NCI-H446 (cell line): ENCODE measurements at places on chromosomes 2 and 18.

GRCh38 chr2:3611589-3611988, 16.7 kb downstream of the COLEC11 start:
- no peak for DNase-seq

- no peak for DNase-seq
Observed at GRCh38 chr18:10376731-10377130, 77.7 kb upstream of the APCDD1 start.

GRCh38 chr2:97844311-97844859, 131.0 kb downstream of the ZAP70 start:
- peak; percentile 43 for DNase-seq

GRCh38 chr2:216632952-216633615, at the start of gene IGFBP2:
Gene IGFBP2 (plus strand): TSS chr2:216633420. CDS start chr2:216633524, 104 bp downstream.
- DNase-seq, result peak; percentile 48

GRCh38 chr18:47331026-47331425, 79.6 kb upstream of the SKOR2 start:
- no peak for DNase-seq

GRCh38 chr2:85854166-85854509, 34.7 kb downstream of the ST3GAL5 start:
- no peak for DNase-seq

DNA sequence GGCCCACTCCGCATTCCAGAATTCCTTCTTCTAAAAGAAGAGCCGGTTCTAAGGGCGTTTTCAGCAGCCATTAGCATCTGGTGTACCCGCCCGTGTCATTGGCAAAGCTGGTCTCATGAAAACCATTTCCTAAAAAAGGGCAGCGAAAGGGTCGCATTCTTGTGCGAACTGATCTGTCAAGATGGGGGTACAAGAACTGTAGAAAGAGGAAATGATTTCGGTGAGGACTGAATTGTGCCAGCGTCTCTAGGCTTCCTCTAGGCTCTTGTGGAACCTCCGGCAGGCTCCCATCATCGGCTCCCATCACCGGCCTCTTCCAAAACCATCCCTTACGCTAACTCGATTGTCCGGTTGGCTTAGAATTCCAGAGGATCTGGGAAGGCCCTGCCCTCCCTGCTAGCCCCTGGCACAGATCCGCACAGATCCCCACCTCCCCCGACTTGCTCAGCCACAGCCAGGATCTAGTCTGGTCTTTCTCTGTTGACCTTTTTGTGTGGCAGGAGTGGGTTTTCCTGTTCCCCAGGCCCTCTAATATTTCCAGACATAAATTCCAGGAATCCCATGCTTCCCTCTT, 1.3 kb downstream of the RAB31 start:
- no peak for DNase-seq

DNA sequence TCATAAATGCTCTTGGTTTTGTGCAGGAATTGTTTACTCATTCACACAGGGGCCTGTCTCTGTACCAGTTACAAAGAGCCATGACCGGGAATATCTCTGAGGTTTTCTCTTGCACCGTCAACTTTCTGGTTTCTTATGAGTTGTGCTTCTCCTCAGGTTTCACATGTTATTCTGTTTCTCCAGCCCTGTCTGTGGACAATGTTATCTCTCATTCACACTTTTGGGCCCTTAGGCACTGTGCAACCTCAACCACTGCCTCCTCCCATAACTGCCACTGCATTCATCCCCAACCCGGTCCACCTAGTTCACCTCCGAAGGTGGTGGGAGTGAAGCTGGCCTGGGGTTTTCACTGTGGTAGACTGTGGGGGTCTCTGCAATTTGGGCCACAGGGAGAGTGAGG, 22.5 kb upstream of the NEDD4L start:
- DNase-seq, result no peak

GRCh38 chr2:144711084-144711483, 191.2 kb upstream of the ZEB2 start:
- no peak for DNase-seq

GRCh38 chr2:168678153-168678853, 124.1 kb upstream of the NOSTRIN start:
- DNase-seq, result no peak

- DNase-seq, result no peak
Observed at GRCh38 chr2:204225671-204226073, 289.1 kb downstream of the ICOS start.

DNA sequence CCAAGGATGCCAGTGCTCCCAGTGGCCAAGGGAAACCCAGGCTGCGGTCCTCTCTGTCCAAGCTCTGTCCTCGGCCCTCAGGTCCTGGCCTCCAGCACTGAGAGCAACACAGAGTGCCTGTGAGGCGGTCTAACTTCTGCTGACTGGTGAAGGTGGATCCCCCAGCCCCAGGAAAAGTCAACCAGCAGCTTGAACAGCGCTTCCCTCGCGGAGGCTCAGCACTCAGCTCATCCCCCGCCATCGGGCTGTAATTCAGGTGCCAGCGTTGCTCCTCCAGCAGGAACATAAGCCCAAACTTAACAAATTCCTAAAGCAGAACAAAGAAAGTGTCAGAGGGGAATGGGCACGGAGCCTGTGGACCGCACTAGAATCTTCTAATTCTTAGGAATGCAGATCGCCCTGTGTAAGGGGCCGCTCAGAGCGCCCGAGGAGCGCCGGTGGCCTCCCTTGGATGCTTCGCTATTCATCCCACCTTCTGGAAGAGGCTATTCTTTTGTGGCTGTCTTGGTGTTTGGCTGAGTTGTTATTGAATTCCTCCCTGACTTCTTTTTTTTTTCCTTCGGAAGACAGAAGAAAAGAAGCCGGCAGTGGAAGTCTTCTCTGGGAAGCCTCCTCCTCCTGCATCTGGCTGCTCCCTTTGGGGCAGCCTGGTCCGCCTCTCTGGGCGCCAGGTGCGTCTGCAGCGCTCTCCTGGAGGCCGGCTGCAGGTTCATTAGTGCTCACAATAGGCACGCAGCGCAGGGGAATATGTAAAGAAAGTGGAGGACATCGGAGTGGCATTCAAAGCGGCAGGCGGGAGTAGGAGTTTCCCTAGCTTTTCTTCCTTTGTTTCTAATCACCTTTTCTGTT, 905.6 kb downstream of the TSN start:
- no peak for DNase-seq

- DNase-seq, result peak; percentile 82
Observed at GRCh38 chr2:85753525-85754312, at the start of gene ATOH8. Gene ATOH8 (plus strand): TSS chr2:85753991. CDS start chr2:85754190, 199 bp downstream.

DNA sequence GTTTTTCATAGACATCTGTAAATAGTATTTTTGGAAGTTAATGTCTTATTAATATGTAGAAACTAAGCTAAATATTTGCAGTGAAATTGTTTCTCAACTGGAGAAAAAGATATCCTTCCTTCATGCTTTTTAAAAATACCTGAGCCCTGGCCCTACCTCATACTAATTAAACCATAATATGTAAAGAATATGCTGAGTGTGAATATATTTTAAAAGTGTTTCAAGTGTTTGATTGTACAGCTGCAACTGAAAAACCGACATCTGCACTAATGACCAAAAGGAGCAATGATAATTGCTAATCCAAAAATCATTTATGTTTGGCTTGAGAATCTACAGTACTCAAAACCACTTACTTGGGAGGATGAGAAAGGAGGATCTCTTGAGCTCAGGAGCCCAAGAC, 156.7 kb downstream of the MBD5 start:
- DNase-seq, result no peak

DNA sequence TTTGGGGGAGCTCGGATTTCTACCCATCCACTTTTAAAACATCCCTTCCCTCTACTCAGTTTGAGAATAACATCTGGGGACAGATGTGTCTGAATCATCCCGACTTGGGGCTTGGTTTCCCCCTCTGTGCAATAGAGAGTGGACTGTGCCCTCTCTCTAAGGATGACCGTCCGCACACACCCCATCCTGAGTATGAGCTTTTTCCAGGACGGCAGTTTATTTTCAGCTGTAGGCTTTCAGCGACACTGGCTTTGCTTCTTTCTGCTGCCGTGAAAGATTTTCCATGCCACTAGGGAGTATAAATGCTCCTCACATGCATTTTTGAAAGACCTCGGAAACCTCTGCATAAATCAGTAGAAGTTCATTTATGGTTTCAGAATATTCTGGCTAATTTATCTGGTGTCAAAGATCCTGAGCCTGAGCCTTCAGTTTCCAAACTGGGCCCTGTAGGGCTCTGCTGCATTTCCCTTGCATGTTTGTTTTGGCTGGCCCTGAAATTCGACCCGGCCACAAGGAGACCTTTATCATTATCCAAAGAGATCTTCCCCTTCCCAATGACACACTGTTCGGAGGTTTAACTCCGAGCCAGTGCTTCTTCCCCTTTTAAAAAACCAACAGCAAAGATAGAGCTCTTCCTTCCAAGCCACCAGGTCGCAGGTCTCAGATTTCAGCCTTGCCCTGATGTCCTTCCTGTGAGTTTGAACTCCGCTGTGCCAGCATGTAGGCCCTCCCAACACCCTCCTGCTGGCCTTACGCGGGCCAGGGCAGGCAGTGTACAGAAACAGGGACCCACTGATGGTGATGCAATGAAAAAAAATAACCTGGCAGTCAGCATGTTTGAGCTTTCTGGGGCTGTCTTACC, 53.3 kb downstream of the FECH start:
- DNase-seq, result no peak

DNA sequence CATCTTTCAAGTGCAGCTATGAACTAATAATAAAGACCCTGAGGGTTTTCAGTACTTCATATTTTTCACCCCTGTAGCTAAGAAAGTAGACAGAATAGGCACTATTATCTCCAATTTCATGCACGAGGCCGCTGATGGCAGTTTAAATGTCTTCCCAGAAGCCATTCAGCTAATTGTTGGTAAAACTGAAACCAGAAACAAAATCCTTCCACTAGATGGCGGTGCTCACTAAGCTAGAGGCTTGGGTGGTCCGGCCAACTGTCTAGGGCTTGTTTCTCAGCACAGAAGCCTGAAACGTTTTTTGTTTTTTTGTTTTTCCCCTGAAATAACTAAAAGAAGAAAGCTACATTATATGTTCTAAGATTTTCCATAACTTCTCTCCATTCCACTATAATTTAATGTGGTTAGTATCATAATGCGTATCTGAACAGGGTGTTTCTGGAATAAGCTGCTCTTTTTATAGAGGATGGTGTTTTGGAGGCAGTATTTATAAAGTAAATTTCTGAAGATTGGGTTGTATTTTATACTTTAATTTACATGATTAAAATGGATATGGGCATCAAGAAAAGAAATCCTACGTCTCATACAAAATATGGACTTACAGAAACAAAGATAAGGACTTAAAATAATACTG, 159.4 kb downstream of the PIK3C3 start:
- DNase-seq, result peak; percentile 93

- DNase-seq, result no peak
Observed at GRCh38 chr2:792687-793086, 115.5 kb upstream of the TMEM18 start.

DNA sequence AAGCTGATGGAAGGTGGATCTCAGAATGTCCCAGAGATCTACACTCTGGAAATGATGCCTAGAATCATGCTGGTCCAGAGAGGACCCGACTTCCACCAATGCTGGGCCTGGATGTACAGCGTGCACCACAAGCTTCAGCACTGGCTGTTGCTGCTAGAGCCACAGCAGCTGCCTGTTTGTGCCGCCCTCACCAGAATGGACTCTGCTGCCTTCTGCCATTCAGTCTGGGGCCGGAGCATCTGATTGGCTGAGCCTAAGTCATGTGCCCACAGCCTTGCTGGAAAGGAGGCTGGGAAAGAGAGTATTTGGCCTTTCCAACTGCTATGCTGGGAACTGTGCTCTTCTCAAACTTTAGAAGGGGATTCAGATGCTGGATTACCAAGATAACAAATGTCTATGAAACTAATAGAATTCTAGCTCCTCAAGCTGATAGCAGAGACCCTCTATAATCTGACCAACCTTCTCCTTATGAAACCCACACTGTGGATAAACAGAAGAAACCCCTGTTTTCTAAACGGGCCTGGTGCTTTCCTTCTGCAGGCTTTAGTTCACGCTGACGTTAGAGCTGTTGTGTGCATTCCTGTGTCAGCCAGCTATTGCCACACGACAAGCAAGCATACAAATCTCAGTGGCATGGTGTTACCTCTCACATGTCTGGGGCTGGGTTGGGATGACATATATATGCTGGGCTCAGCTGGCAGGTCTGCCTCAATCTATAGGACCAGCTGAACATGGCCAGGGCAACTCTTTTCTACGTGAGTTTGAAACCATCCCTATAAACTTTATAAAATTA, 4.1 kb upstream of the LOXHD1 start:
- DNase-seq, result peak; percentile 40

- DNase-seq, result no peak
Observed at GRCh38 chr2:6222296-6222695, 530.1 kb downstream of the SOX11 start.

GRCh38 chr2:98805412-98806171, 74.7 kb upstream of the MGAT4A start:
- DNase-seq, result peak; percentile 67

DNA sequence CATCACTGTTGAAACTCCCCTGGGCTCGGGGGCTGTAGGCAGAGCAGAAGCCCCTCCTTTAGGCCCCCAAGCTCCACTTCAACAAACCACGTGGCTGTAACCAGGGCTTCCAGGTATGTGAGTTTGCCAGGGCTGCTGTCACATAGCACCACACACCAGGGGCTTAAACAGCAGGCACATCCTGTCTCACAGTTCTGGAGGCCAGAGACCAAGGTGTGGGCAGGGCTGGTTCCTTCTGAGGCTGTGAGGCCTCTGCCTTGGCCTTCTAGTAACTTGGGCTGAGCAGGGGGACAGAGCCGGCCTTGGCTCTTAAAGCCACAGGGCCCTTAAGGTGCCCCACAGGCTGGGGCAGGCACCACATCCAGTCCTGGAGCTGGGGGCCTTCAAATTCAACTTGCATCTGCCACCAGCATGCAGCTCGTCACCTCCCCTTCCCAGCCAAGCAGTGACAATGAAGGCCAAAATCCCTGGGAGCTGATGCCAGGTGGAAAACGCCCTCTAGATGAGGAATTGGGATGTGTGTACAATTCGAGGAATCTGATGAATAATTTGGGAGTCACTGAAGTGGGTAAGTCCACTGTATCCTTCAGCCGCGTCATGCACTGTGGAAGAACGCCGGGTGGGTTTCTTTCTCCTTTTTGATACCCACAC, 104.2 kb upstream of the ODC1 start:
- no peak for DNase-seq

GRCh38 chr2:96655526-96655925, 13.0 kb downstream of the FER1L5 start:
- DNase-seq, result no peak

GRCh38 chr2:66696374-66696773, 261.4 kb downstream of the MEIS1 start:
- no peak for DNase-seq

- DNase-seq, result no peak
Observed at GRCh38 chr2:8799004-8799403, 38.4 kb downstream of the KIDINS220 start.

GRCh38 chr2:16401761-16402300, 263.8 kb downstream of the CYRIA start:
- DNase-seq, result no peak
